ENCODE measurements at places on chromosomes 13 and 19. TPM values are rescaled to one million over a fixed set of nuclear protein-coding genes. Genes with fewer than 3 reads are reported as not detected.

DNA sequence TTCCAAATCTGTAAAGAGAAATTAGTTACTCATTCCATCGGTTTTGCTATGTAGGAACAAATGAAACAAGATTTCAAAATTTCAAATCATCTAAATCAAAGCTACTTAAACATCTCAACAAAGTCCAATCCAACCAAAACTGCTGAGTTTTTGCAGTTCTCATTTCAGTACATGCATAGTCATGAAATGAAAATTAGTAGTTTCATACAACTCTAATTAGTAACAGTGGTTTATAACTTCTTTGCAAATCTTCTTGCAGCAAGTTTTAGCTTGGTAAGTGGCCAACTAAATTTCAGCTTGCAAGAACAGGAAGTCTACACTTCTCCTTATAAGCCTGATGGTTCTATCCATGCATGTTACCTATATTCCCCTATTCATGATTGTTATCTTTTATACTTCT is 75.6 kb downstream of the SPRY2 start:
- H3K36me3 ChIP-seq = no peaks in the 10 kb centered on the region
- H3K27ac ChIP-seq = no peak overlapping the region
- DNase-seq = no peak
- H3K4me3 ChIP-seq = no peak overlapping the region
- H3K27me3 ChIP-seq = no peaks in the 10 kb centered on the region

DNA sequence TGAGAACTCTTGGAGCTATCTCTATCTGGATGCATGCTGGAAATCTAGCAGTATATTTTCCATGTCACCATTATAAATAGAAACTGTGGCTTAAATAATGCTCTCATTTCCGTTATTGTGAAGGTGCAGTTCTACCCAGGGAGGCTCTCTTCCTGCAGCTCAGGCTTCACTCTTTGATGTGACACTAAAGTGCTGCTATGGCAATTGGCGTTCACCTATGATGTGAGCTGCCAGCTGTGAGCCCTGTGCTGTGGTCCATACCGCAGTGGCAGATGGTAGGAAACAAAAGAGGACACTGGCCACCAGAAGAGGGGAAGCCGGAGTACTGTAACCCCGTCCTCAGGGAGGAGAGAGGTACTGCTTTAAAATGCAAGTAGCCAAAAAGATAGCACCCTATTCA is 40.6 kb upstream of the ZNF681 start:
- no peaks in the 10 kb centered on the region for H3K27me3 ChIP-seq
- H3K4me1 ChIP-seq = no peaks in the 10 kb centered on the region
- H3K4me3 ChIP-seq = no peak overlapping the region
- H3K36me3 ChIP-seq = no peaks in the 10 kb centered on the region

- H3K27ac ChIP-seq = no peak overlapping the region
- DNase-seq = no peak
- H3K36me3 ChIP-seq = no peaks in the 10 kb centered on the region
- no peaks in the 10 kb centered on the region for H3K27me3 ChIP-seq
- H3K4me3 ChIP-seq = no peak overlapping the region
- H3K4me1 ChIP-seq = peaks cover 15% of the 10 kb centered on the region
Observed at GRCh38 chr19:4641132-4641531, 1.8 kb downstream of the TNFAIP8L1 start.

DNA sequence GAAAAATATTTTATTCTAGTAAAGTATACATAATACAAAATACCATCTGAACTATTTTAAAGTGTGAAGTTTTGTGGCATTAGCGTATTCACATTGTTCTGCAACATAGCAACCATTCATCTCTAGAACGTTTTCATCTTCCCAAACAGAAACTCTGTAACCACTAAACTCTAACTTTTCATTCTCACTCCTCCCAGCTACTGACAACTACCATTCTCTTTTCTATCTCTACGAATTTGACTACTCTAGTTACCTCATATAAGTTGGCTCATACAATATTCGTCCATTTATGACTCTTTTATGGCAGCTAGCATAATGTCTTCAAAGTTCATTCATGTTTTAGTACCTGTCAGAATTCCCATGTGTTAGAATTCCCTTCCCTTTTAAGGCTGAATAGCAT is 150.5 kb upstream of the MIR17HG start:
- no peak overlapping the region for H3K27ac ChIP-seq
- H3K4me1 ChIP-seq = no peaks in the 10 kb centered on the region
- H3K4me3 ChIP-seq = no peak overlapping the region

Gene ADAMTSL5
- 39.4 TPM for total RNA-seq

Gene CBY2
- total RNA-seq = not detected

Gene IZUMO2
- total RNA-seq = not detected

DNA sequence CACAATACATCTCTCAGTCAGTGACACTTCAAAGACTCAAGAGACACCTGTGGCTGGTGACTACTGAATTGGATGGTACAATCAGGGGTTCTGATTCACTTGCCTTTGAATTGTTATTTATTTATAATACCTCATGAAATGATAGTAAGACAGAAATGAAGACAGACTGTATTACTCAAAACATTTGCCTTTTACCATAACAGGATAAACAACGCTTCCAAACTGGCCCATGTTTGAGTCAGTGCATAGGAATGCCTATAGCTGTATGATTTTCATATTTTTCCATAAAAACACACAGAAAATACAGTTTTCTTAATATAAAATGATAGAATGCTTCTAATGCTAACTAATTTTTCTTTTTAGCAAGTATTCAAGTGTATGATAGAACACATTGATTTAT is 59.5 kb upstream of the FGF14 start:
- H3K36me3 ChIP-seq = no peaks in the 10 kb centered on the region
- no peak overlapping the region for H3K4me3 ChIP-seq
- no peak overlapping the region for H3K27ac ChIP-seq
- no peaks in the 10 kb centered on the region for H3K27me3 ChIP-seq

- H3K27me3 ChIP-seq = no peaks in the 10 kb centered on the region
- H3K36me3 ChIP-seq = no peaks in the 10 kb centered on the region
- no peak overlapping the region for H3K27ac ChIP-seq
Observed at GRCh38 chr13:82867284-82867683, 1015.0 kb downstream of the SLITRK1 start.

Gene MED25
- total RNA-seq = 21.1 TPM

DNA sequence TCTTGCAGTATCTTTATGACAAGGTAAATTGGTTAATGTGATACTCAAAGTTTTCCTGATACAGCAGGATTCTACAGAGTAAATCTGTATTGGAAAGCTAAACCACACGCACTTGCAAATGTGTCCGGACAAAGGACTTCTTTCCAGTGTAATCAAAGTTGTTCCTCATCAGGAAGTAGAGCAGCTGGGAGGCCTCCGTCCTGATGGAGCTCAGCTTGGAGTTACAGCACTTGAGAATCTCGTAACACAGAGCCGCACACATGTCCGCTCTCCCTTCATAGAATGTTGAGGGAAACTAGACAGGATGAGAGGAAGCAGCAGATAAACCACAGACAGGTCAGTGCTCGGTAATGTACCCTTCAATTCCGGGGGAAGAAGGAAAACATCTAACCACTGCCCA is 78.8 kb upstream of the SLC15A1 start:
- H3K36me3 ChIP-seq = no peaks in the 10 kb centered on the region
- DNase-seq = no peak
- H3K4me3 ChIP-seq = no peak overlapping the region
- H3K27ac ChIP-seq = no peak overlapping the region
- H3K27me3 ChIP-seq = no peaks in the 10 kb centered on the region

DNA sequence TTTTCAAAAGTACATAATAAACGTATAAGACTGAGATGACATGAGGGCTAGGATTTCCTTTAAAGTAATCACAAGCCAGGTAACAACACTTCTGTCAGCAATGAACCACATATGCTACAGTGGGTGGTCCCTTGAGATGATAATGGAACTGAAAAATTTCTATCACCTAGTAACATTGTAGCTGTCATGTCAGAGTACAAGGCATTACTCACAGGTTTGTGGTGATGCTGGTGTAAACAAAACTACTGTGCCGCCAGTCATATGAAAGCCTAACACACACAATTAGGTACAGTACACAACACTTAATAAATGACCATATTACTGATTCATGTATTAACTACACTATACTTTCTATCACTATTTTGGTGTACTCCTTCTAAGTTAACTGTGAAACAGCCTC is 36.8 kb downstream of the MIPEP start:
- no peaks in the 10 kb centered on the region for H3K27me3 ChIP-seq
- H3K27ac ChIP-seq = no peak overlapping the region
- no peaks in the 10 kb centered on the region for H3K36me3 ChIP-seq
- no peak overlapping the region for H3K4me3 ChIP-seq

Gene OLFM2
- total RNA-seq = not detected

GRCh38 chr19:36128392-36128736 is 11.5 kb upstream of the CAPNS1 start:
- no peak for DNase-seq
- H3K4me1 ChIP-seq = no peaks in the 10 kb centered on the region
- peak overlapping the region; percentile 36 for H3K4me3 ChIP-seq
- no peaks in the 10 kb centered on the region for H3K36me3 ChIP-seq
- peak overlapping the region; percentile 90 for H3K27ac ChIP-seq

GRCh38 chr13:67148161-67148571 is 82.0 kb downstream of the PCDH9 start:
- no peak overlapping the region for H3K4me3 ChIP-seq
- H3K27me3 ChIP-seq = no peaks in the 10 kb centered on the region
- H3K36me3 ChIP-seq = no peaks in the 10 kb centered on the region
- DNase-seq = no peak

DNA sequence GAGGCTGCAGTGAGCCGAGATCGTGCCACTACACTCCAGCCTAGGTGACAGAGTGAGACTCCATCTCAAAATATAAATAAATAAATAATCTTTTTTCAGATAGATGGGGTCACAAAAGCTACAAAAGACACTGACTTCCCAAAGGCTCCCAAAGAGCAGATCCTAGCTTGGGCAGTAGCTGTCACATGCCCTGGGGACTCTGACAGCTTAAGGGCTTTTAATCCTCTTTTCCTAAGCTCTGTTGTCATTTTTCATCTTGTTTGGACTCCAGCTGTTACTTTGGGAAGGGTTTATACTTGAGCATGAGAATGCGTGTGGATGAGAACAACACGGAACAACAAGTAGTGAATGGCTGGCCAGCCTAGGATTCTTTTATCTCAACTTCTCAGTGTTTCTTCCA is 231.7 kb downstream of the MZT1 start:
- DNase-seq = no peak
- H3K36me3 ChIP-seq = no peaks in the 10 kb centered on the region

Gene PRR22
- not detected for total RNA-seq

GRCh38 chr19:41276231-41276630 is 12.1 kb downstream of the HNRNPUL1 start:
- DNase-seq = no peak
- no peak overlapping the region for H3K4me3 ChIP-seq
- H3K36me3 ChIP-seq = no peaks in the 10 kb centered on the region

Gene SKA3
- 20.9 TPM for total RNA-seq

Gene CALM3
- total RNA-seq = 115 TPM

Gene POLRMT
- 27.0 TPM for total RNA-seq

Gene OR7G1
- total RNA-seq = not detected

- H3K27ac ChIP-seq = no peak overlapping the region
- no peak overlapping the region for H3K4me3 ChIP-seq
Observed at GRCh38 chr13:27295096-27295495, 24.5 kb downstream of the RASL11A start.

Gene CD70
- total RNA-seq = not detected

DNA sequence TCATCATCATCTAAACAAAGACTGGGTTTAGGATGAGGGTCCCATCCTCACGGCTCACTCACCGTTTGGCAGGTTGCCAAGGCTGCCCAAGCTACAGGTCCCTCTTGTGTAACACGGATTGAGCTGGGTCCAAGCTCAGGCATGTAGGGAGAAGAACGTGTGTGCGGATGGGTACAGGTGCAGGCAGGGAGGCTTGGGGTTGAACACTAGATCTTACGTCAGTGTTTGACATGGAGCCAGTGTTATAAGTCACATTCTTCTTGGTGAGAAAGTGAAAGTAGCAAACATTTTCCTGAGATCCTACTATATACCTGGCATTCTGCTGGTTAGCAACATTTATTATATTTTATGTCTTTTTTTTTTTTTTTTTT is 136.8 kb upstream of the RNF113B start:
- no peak overlapping the region for H3K4me3 ChIP-seq
- no peak overlapping the region for H3K27ac ChIP-seq
- no peaks in the 10 kb centered on the region for H3K27me3 ChIP-seq
- H3K4me1 ChIP-seq = no peaks in the 10 kb centered on the region
- no peak for DNase-seq
- H3K36me3 ChIP-seq = no peaks in the 10 kb centered on the region

DNA sequence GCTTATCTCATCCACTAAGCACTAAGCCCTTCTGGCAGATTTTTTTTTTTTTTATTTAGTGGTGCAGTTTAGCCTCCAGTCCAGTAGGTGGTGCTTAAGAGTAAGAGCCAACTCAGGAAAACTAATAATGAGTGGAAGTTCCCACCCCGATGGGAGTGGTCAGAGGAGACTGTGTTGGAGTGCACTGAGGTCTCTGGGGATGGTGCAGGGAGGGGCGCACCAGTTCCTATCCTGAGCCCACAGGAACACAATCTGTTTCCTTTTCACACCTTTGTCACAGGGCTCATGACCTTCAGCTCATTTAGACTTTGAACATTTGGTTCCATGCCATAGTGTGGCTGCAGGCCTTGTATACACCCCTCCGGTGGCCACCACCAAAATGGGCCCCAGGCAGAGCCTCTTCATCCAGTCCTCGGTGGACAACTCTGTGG is 367.4 kb downstream of the SPRY2 start:
- no peak overlapping the region for H3K4me3 ChIP-seq
- H3K27me3 ChIP-seq = no peaks in the 10 kb centered on the region
- H3K27ac ChIP-seq = no peak overlapping the region
- peak; percentile 21 for DNase-seq

Gene SYNGR4
- not detected for total RNA-seq

- no peaks in the 10 kb centered on the region for H3K36me3 ChIP-seq
- no peaks in the 10 kb centered on the region for H3K27me3 ChIP-seq
- no peak overlapping the region for H3K27ac ChIP-seq
- no peak for DNase-seq
- no peak overlapping the region for H3K4me3 ChIP-seq
Observed at GRCh38 chr13:89310943-89311672, 1639.9 kb downstream of the SLITRK5 start.

Gene LYPD5
- total RNA-seq = 1.2 TPM

DNA sequence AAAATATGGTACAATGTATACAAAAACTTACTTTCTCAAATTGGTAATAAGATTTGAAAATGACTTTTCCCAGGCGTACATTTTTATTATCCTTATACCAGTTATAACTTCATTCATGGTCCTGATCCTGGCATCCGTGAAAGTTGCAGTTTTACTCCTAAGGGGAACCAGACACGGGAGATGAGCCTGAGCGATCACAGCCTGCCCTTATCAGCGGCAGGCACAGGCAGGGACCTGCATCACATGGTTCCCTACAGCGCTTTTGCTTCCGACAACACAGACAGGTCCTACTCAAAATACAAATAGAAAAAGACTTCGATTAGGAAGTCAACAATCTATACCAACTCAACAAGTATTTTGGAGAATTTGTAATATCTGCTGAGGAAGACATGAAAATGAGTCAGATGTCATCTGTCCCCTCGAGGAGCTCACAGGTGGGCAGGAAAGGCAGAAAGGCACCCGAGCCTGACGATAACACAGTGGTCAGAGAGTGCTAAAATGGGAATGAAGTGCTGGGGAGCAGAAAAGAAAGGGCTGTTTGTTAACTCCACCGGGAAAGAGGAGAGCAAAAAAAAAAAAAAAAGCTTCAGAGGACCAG is 93.4 kb downstream of the ABCC4 start:
- no peak for DNase-seq
- H3K4me3 ChIP-seq = no peak overlapping the region
- H3K27ac ChIP-seq = no peak overlapping the region
- no peaks in the 10 kb centered on the region for H3K36me3 ChIP-seq

- H3K4me1 ChIP-seq = no peaks in the 10 kb centered on the region
- no peak overlapping the region for H3K27ac ChIP-seq
- H3K27me3 ChIP-seq = no peaks in the 10 kb centered on the region
- no peak for DNase-seq
- no peak overlapping the region for H3K4me3 ChIP-seq
Observed at GRCh38 chr19:42628411-42629140, 33.9 kb upstream of the CEACAM8 start.

All from uterus (tissue), 4 donors.